NCI-H526 treated with DMSO at 0.1 percent for 48 hours (cell line): ENCODE measurements at places on chromosomes 13 and 19.

DNA sequence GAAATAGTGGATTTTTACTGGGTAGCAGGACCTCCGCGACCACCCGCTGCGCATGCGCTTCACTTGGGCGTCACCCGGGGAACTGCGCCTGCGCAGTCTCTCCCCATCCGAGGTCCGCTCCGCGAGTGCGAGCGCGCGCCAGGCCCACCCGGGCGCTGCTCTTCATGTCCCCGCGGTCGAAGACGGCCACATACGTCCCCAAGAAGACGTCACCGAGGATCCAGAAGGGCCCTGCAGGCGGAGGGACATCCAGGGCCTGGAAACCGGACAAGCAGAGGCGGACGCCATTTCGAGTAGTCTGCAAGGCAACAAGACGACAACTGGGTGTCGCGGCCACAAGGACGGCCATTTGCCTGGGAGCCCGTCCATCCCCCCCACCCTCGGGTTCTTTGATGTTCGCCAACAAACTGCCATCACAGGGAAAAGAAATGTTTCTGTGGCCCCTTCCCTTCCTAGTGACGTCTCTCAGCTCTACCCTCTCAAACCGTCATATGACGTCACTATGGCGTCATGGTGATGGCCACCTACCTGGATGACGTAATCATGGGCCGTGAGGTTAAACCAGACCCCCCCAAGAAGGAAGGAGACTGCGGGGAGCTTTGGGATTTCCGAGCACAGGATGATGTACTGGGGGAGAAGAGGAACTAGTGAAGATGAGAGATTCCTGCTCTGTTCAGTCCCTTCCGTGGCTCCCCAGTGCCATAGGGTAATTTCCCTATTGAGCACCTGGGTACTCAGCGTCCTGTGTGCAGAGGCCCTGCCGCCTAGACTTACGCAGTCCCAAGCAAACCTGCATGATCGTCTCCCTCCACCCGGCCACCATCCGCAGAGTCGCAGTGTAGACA, 6.7 kb downstream of the NAPSA start:
- no peak for DNase-seq

- no peak for DNase-seq
These were observed 751 bp downstream of the ZNF584 start for GRCh38 chr19:58409010-58409790.

- no peak for DNase-seq
These were observed 57.5 kb upstream of the AKAP11 start for GRCh38 chr13:42214446-42214845.

DNA sequence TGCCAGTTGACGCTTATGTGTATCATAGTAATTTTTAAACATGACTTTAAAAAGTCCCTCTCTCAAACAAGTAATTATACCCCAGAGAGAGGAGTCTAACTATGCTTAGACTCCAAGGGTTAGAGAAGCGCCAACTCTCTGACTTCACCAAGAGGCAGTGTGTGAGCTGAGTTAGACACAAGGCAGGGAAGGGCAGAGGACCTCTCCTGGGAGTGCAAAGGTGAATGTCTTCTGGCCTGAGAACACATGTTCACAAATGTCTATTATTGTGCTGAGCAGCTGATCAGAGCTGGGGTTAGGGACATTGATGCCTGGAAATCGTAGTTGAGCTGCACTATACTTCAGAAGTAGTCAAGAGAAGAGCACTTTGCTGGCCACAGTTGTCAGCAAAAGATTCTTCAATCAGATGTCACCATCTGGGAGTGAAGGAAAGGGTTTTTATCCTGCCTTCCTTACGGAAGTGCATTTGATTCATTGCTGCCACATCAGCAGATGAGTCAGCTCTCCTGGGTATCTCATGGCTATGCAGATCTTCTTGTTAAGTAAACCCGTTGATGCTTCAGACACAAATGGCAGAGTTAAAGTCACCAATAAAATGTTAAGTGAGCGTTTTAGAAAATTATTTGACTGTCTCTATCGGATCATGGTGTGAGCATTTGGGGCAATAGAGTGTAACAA, 283.2 kb upstream of the ARGLU1 start:
- DNase-seq: no peak

GRCh38 chr19:19366434-19367396, 38.8 kb upstream of the GATAD2A start:
- peak; percentile 32 for DNase-seq

DNA sequence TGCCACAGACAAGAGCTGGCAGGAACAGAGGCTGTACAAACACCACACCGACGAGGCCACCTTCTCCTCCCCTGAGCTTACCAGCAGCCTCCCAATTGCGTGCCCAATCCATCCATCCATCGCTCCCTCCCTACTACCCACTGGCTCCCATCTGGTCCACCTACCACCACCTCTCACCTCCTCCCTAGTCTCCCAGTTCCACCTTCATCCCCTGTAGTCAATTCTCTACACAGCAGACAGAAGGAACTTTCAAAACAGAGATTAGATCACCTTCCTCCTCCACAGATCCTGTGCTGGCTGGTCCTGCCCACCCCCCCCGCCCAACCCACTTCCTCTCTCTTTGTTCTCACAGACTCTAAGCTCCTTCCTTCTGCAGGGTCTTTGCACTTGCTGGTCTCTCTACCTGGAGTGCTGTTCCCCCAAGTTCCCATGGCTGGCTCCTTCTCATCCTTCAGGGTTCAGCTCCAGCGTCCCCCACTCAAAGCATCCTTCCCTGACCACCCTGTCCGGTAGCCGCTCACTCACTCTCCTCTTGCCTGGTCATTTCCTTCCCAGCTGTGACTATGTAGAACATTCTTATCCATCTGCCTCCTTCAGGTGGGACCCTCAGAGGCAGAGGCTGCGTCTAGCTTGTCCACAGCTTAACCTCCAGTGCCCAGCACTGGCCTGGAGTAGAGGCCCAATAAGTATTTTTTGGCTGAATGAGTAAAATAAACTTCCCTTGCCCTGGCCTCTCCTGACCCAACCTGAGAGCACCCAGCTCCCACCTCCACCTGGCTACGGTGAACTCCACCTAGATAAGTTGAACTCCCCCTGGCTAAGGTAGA, 23.0 kb downstream of the PIN1 start:
- no peak for DNase-seq

DNA sequence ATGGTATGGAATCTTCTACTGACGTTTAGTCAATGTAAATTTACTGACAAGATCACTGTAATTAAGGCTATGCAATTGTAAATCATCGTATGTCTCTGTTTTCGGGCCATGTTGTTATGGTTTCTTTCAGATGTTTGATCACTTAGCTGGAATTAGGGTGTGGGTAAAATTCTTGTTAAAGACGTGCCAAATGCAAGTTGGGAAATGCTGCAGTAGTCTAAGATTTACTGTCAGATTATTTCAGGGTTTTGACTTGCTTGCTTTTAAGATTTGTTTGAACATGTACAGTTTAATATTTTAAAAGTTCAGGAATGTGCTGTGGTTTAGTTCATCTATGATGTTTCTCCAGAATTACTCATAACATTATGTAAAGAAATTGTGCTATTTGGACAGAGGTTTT, 10.8 kb downstream of the NDFIP2 start:
- no peak for DNase-seq

GRCh38 chr19:30733826-30734550, 361.8 kb downstream of the ZNF536 start:
- no peak for DNase-seq

- no peak for DNase-seq
These were observed 5.0 kb downstream of the PPP1R37 start for GRCh38 chr19:45097776-45098520.

- no peak for DNase-seq
These were observed 104.5 kb upstream of the SLC15A1 start for GRCh38 chr13:98856983-98857382.

- no peak for DNase-seq
These were observed 47.1 kb downstream of the MLLT1 start for GRCh38 chr19:6232601-6233055.

DNA sequence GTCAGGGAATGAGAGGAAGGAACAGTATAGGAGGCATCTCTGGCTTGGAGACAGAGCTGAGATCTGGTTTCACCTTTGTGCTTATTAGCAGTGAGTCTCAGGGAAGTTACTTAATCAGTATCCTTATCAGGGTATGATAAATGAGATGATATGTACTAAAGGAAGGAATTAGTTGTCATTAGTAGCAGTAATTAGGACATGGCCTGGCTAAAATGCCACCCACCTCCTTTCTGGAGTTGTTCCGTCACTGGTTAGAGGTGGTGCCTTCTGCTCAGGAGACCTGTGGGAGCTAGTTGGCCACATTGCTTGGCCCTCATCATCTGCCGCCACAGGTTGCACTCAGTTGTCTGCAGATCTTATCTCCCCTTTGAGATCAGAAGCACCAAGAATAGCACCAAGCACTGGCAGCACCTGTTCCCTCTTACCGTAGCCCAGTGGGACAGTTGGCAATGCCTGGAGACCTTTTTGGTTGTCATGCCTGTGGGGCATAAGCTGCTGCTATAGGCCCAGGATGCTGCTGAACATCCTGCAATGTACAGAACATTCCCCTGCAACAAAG, 4.7 kb downstream of the GPATCH1 start:
- DNase-seq: no peak

DNA sequence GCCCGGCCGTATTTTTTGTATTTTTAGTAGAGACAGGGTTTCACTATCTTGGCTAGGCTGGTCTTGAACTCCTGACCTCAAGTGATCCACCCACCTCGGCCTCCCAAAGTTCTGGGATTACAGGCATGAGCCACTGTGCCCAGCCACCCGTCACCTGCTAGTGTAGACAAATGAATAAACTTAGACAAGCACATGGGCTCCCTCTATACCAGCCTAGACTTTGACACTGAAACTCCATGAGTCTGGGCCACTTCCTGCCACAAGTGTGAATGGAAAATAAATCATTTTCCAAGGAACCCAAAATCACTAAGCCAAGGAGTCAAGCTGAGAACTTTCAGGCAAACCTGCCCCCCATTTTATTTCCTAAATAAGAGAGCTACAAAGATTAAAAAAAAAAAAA, 27.0 kb upstream of the TPT1 start:
- no peak for DNase-seq

GRCh38 chr13:36352350-36352749, 6.2 kb upstream of the SPART start:
- DNase-seq: no peak

- DNase-seq: no peak
These were observed 32.6 kb upstream of the POP4 start for GRCh38 chr19:29573486-29573885.

- no peak for DNase-seq
These were observed 465.2 kb downstream of the KCTD12 start for GRCh38 chr13:76421011-76421410.

GRCh38 chr13:24340608-24340955, 31.2 kb downstream of the C1QTNF9 start:
- DNase-seq: no peak

DNA sequence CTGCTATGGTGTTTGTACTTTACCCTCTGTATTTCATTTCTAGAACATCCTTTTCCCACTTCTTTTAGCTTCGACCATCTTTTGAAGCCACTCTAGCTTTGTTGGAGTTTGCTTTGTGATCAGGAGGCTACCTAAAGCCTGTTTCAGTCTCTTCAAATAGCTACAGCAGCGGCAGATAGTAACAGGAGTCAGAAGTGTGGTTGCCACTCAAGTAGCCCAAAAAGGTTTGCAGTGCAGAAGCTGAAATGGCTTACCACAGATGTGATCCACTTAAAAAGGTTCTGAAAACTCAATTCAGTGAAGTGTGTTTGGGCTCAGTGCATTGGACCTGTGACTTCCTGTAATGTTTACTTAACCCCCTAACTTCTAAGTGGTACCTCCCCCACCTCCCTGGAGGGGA, 26.2 kb downstream of the WASF3 start:
- DNase-seq: no peak

DNA sequence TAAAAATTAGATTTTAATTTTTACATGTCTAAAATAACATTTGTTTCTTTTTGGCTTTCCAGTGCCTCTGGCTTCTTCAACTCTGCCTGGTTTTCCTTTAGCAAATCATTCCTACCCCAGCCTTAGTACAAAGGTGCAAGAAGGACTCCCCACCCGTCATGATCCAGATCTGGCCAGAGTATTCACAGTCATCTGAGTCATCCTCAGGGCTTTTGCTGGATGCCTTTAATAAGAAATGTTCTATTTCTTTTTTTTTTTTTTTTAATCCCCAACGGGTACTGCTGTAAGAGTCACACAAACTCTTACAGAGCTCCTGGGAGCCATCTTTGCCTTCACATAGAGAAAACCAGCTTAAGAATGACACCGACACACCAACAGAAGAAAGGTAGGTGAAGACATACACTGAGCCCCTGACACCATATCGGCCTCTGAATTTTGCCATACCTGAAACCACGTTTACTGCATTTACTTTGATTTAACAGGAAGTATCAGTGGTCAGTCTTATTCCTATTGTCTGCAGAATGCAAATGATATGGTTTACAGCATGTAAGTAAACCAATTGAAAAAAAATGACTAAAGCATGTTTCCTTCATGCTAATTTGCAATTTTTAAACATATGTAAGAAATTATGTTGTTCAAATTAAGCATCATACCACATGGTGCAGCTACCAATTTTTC, 184.4 kb downstream of the NALCN start:
- DNase-seq: no peak

DNA sequence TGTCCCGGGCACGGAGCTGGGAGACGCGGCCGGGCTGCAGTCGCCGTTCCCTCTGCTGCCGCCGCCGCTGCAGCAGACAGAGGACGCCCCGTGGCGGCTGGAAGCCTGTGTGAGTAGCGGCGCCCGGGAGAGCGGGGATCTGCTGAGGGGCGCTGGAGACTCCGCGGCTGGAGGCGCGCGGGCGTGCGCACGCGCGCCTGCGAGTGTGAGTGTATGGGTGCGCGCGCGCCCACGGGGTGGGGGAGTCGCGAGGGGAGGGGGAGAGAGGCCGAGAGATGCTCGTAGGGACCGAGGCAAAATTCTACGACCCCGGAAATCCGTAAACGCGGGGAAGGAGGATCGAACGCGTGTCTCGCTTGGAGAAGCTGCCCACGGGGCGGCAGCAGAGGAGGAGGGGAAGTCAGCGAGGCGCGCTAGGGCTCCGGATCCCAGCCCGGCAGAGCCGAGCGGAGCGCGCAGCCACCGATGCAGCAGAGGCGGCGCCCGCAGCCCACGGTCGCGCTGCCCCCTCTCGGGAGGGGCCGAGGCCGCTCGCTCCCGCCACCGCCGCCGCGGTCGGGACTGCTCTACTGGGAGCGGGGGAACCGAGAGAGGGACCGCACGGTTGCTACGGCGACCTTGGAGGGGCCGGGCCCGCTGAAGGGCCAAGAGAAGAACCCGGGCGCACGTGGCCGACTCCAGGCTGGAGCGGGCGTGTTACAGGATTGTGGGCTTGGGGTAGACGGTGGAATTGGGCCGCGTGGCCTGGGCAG, at the start of gene ENOX1:
Gene ENOX1 (minus strand): TSS at position 207 of the 752 bp plus-strand sequence.
- peak; percentile 87 for DNase-seq

- DNase-seq: no peak
These were observed 3.1 kb upstream of the TNFSF13B start for GRCh38 chr13:108266321-108266990.
